Vagina (tissue), 2 donors: ENCODE measurements at places on chromosomes 12 and 14.

DNA sequence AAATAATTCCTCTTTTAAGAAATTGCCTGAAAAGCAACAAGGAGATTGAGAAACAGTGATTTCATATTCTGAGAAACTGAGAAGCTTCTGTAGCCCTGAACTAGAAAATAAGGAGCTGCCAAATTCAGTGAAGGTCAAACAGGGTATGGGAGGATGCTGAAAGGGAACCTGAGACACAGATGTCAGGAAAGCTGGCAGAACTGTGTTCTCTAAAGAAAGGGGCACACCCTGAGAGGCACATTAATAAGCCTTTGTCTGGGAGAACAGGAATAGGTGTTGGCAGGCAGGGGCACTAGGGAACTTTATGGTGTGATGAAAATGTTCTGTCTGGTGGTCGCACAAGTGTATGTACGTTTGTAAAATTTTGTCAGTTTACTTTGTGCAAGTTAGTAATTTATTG is 29.6 kb downstream of the VRK1 start:
- no peak for DNase-seq

GRCh38 chr12:23262670-23263069 is 637.7 kb downstream of the ETNK1 start:
- DNase-seq = no peak

DNA sequence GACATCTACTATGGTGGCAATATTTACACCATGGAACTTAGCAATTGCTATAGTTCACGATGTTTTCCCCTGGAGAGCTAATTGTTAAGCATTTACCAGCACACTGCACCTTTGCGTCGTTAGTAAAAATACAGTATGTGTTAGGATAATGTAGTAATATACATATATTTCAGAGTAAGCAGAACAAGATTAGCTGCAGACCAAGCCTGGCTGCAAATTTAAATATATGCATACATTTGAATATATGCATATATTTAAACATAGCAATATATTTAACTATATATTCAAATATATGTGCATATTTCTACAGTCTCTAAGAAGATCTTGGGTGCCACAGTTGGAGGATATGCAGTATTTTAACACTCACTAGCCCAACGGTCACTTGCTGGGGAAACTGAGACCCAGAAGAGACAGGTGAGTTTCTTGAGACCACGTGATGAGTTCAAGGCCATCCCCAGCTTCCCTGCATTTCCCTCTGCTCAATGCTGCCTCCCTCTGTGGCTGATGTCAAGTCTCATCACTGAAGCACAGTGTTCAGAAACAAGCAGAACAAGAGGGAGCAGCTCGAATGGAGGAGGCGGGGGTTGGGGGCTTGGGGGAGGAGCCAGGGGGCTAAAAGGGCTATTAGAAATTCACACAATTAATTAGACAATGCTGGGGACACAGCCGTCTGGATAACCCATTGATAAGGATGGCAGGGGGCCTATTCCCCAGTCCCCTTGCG is 708.0 kb downstream of the MED13L start:
- no peak for DNase-seq

DNA sequence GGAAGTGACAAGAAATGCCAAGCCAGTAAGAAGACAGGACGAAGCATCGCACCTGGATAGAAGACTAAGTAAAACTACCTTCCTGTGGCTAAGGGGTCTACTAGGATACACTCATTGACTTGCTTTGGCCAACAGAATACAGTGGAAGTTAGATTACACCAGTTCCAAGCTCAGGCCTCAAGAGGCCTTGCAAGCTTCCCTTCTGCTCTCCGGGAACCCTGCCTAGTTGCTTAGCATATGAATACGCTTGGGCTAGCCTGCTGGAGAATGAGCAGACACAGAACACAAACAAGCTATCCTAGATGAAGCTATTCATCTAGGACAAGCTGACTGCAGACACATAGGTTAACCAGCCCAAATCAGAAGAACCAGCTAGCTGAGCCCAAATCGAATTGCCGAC is 97.0 kb downstream of the DPF3 start:
- DNase-seq = no peak

GRCh38 chr12:127980585-127980984 is 286.4 kb upstream of the TMEM132C start:
- no peak for DNase-seq

DNA sequence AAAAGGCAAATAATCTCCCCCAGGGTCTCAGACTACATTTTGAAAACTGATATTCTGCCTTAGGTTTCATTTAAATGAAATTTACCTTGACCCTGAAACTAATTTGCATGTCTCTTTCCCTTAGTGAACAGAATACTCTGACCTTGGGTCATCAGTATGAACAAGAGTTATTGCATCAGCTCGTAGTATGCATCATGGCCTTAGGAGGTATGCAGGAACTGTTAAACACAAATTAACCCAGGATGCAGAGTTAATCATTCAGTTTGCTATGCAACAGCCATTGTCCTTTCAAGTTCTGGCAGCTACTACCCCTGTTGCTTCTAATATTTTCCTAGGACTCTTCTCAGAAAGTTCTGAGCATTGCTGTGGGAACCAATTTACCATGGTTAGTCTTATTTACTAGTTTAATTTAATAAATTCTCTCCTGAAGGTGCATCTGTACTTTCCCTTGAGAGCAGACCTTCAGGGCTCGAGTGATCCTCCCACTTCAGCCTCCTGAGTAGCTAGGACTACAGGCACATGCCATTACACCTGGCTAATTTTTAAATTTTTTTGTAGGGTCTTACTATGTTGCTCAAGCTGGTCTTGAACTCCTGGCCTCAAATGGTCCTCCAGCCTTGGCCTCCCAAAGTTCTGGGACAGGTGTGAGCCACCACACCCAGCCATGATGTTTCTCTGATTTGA is 126.7 kb downstream of the TTC6 start:
- no peak for DNase-seq

- DNase-seq = no peak
Observed at GRCh38 chr14:103380719-103381377, 4.4 kb upstream of the MARK3 start.

DNA sequence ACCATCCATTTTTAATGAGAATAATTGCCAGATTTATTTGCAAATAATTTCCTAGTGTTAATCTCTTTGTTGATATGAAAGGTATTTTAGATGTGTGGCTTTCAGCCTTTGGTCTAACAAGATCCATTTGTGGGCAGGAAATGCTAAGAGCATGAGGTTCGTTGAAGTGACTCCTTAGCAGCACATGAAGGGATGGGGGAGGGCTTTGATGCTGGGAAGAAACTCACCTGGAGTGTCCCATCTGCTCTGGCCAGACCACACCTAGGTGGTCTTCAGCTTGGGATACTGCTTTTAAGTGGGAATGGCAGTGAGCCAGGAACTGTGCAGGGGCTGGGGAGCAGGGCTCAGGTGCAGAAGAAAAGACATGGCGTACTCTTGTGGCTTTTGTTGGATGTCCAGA is 13.6 kb downstream of the SFSWAP start:
- DNase-seq = no peak

GRCh38 chr14:94888121-94888520 is 118.2 kb upstream of the GSC start:
- no peak for DNase-seq

DNA sequence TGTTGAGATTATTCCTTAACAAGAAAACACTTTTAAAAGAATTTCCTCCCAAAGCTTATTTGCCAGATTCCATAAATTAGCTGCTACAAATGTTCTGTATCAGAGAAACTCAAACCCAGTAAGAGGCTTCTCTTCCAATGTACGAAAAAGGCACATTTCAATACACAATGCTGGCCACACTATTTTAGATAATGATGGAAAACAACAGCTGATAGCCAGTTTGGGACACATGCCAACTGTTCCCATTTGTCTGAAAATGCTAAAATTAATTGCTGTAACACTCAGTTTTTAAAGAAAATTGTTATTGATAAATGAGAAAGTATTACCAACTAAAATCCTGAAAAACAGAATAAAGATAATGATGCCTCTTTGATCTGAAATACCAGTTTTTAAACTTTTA is 4.4 kb downstream of the CFL2 start:
- DNase-seq = no peak

DNA sequence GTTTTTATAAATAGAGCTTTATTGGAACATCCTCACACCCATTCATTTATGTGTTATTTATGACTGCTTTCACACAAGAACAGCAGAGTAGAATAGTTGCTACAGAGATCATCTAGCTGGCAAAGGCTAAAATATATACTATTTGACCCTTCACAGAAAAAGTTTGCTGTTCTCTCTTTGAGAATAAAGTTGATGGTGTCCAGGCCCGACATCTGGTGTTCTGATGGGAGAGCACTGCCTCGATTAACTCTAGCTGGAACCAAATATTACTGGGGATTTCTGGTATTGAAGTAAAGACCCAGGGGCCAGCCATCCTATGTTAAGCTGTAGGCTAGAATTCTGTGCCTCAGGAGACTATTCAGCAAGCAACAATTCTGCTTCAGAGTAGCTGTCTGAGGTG is 21.8 kb downstream of the FAM234B start:
- DNase-seq = no peak

DNA sequence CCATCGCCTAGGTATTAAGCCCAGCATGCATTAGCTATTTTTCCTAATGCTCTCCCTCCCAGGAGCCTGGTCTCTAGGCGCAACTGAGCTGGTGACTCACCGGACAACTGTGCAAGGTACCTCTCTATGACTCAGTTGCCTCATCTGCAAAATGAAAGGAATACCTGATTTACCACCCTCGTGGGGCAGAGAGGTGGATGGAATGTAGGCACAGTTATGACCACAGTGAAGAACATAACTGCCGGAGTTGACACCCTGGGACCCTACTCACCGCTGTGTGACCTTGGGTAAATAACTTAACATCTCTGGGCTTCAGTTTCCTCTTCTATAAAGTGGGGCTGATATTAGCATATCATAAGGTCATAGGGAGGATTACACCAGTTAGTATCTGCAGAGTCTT is 22.6 kb downstream of the BCL11B start:
- no peak for DNase-seq

DNA sequence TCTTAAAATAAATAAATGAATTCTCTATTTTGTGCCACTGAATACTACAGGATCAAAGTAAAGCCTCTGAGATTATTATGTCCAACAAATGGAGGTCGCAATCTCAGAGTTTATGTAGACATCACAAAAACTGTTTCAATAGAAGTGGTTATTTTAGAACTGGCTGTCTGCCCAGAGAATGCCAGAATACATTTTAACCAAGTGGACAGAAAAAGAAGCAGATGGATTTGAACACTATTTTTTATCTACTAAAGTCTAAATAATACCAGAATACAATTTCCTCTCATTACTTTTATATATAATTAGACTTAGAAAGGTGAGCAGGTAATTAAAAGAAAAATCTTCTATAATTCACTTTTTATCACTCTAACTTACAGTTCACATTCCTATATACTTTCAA is 118.3 kb downstream of the MED13L start:
- DNase-seq = no peak

DNA sequence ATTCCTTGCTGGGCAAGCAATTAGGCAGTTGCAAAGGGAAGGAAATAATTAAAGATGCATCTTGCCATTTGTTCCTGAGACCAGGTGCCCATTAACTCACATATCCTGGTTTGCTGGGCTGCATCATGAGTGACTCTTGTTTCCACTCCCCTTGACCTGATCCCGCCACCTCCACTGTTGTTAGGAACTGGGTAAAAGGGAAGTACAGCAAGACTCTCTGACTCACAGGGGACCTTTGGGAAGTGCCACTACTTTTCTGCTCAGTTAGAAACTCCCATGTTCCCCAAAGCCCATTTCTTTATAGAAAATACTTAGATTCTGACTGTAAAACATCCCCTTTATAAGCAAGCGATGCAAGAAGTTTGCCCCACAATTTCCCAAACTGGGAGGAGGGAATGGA is 186.0 kb upstream of the BCL2L14 start:
- DNase-seq = no peak

- no peak for DNase-seq
Observed at GRCh38 chr12:39369756-39370155, 73.2 kb downstream of the KIF21A start.

GRCh38 chr12:90071996-90072395 is 363.4 kb upstream of the ATP2B1 start:
- no peak for DNase-seq

GRCh38 chr12:128825835-128826234 is 2.1 kb upstream of the SLC15A4 start:
- DNase-seq = no peak

- no peak for DNase-seq
Observed at GRCh38 chr14:90583427-90583826, 186.6 kb downstream of the CALM1 start.

DNA sequence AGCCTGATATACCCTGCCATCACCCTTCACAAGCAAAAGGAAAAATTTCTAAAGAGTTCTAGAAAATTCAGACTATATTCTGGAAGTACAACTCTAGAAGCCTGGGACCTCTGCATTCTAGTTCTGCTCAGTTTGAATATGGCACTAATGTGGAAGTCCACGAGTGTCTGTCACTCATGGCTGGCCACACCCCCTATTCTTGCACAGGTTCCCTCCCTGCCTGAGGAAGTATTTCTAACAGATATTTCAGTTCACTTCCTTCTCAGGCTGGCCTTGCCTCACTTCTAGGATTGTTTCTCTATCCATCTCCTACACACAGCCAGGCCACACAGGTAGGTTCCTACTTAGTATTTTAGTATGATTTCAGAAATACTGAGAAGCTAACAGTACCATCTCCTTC is 67.4 kb downstream of the PHLDA1 start:
- DNase-seq = no peak

DNA sequence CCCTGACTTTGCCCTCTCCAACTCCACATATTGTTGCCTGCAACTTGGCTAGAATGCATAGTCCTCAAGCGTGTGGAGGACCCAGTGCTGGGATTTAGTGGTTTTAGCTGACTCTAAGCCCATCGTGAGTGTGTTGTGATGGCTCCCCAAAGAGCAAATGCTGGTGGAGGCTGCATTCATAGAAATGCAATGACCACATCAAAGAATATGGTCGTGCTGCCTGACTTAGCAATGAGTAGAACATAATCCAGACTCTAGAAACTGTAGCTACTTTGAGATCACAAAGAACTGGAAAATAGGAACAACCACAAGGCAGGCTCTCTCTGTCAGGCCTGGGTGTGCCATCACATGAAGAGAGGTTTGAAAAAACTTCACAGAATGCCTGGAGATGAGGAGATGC is 1.3 kb downstream of the DYRK4 start:
- DNase-seq = no peak

- DNase-seq = no peak
Observed at GRCh38 chr14:99191395-99192027, 80.5 kb downstream of the BCL11B start.

GRCh38 chr14:77025744-77026165 is 2.8 kb downstream of the IRF2BPL start:
- no peak for DNase-seq

DNA sequence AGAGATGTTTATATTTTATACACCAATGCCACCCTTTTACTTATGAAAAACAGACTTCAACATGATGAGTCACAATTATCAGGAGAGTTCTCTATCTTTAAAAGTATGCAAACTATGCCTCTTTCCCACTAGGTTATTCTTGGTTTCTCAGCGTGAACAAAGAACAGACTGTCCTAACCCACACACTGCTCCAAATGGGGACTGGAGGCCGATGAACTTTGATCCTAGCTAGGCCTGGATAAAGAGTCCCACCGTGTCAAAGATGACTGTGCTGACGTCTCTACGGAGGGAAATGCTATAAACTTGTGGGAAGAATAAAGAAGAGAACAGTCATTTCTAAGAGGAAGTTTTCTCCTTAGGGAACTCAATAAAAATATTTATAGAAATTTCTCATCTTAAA is 160.1 kb downstream of the EPS8 start:
- DNase-seq = no peak

GRCh38 chr12:122346054-122346453 is 76.4 kb downstream of the CLIP1 start:
- no peak for DNase-seq
